ENCODE measurements at places on chromosomes 11 and 22.
A peak's percentile ranks its signal among the peaks of the same experiment; 100 is the strongest.

DNA sequence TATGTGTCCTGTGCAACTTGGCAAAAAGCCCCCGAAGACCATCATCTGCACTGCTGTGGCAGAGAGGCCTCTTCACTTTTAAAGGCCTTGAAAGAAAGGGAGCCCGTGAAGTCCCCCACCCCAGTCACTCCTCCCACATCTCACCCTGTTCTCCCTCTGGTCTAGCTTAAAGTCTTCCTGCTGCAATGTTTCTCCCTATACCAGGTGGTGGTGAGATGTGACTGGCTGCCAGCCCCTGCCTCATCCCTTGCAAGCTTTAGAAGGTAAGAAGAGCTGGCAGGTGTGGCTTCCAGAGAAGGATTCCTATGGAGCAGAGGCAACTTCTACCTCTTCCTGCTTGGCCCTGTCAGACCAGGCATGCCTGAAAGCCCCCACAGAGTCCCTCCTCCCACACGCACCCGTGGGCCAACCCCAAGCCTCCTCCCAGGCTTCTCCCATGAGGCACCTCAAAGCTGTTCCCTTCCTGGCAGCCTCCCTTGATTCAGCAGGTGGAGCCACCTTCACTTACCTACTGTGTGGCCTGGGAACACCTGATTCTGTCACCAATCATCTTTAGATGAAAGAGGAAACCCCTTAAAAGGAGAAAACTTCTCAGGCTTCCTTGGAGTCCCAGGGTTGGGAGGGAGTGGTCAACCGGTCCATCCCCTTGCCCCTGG lies 4.0 kb upstream of the TRIM29 start:
- DNase-seq, result no peak

DNA sequence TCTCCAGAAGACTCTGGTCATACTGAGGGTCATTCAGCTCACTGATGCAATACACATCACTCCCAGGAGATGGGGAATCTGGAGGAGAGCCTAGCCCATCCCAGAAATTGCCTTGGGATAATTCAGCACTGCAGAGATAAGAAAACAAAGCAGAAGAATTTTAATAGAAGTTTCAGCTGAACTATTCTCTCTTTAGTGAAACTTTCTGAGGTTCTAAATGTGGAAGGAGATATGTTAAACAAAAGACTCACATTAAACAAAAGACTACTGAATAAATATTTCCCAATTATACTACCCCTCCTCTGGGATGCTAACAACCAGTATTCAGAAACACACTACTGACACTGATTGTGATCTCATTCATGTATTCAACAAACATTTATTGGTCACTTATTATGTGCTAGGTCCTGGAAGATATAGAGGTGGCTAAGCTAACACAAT lies 47.8 kb downstream of the C2CD3 start:
- DNase-seq, result no peak

GRCh38 chr22:35930933-35931332 lies 97.7 kb downstream of the RBFOX2 start:
- no peak for DNase-seq

- no peak for DNase-seq
Observed at GRCh38 chr22:50177537-50178470, 7.3 kb downstream of the PANX2 start.

DNA sequence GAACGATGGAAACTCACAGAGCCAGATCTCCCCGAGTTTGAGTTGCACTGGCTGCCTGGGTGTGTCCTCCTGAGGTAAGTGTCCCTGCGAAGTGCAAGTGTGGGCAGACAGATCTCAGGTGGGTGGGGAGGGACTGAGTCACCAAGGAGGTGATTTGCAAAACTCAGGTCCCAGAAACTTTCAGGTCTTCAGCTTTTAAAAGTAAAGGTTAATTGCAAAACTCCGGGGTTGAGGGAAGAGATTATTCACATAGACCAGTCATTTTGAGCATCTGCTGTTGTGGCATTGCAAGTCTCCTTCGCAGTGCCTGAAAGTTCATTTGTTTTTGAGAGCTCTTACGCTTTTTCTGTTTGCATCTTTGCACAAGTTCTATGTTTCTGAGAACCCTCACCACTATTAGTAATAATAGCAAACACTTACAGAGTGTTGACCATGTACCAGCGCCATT lies 7.1 kb downstream of the CD44 start:
- no peak for DNase-seq

GRCh38 chr11:44305470-44306051 lies 4.4 kb downstream of the ALX4 start:
- no peak for DNase-seq

GRCh38 chr11:123740787-123741158 lies 687 bp downstream of the ZNF202 start:
- no peak for DNase-seq

DNA sequence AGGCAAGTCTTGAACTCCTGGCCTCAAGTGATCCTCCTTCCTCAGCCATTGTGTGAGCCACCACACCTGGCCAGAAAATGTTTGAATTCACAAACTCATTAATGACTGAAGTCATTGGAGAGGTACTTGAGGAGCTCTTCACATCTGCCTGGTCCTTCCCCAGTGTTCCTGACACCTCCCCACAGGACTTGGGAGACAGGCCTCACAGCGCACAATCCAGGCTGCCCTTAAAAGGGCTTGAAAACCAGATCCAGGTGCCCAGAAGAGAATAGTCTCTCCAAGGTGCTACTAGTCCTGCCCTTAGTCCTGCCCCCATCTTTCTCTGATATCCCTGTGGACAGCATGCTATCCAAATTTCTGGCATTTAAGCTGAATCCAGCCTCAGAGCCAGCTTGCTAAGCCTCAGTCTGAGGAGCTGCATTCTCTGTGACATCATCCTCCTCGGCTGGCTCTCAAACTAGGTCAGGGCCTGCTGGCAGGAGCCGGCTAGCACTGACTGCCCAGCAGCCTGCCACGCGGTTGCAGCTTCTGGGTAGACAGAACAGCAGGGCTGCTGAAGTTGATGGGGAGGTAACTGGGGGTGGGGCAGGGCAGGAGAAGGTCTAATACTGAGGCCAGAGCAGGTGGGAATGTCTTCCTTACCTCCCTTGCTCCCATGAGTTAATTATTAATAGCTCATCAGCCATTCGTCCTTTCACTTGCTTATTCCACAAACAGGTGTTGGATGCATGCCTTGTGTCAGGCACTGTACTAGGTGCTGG lies 35.3 kb upstream of the NECTIN1 start:
- peak; percentile 45 for DNase-seq

DNA sequence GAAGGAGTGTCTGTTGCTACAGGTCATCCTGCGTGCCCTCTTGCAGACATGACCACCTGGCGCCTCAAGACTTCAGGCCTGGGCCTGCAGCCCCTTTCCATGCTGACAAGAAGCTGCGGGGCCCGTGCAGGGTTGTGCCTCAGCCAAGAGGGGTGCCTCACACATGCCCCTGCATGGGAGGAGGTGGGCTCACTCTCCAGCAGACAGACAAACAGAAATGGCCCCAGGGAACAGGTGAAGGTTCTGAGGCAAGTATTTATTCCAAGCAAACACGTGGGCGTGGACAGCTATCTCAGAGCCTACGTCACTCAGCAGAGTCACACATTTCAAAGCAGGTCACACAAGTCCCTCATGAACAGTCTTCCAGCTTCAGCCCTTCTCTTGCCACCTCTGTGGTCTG lies 5.9 kb upstream of the SYCE3 start:
- DNase-seq, result no peak

DNA sequence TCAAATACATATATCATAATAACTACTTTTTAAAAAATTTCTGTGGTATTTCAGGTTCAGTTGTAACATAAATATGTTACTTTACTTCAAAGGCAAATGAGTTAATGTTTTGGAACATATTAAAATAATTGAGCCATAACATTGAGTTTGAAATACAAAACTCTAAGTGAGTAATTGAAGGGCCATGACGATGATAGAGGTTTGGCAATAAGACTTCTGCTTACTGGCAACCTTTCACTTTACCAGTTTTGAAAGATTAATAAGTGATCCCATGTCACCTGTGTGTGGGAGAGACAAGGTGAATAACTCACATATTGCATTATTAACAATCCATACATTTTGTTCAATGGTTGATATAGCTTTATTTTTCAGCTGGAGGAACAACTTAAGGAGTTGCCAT lies 144.4 kb downstream of the GRIA4 start:
- DNase-seq, result no peak

GRCh38 chr22:37624017-37624365 lies 15.4 kb downstream of the GGA1 start:
- DNase-seq, result no peak

DNA sequence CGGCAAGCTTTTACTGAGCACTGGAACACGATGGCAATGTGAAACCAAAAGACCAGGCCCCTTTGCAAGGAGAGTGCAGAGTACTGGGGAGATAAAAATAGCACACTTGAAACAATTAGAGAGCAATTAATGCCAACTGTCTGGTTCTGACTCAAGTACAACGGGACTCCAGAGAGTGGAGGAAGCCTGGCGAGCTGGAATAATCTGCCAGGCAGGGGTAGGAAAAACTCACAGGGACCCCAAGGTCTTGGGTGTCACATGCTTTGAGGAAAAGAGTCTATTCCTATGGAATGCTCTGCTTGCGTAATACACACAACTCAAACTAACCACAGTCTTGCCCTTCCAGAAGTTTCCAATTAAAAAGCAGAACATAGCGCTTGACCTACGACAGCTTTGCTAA lies 113.0 kb upstream of the CLMP start:
- peak; percentile 58 for DNase-seq

- no peak for DNase-seq
Observed at GRCh38 chr11:112392904-112393303, 132.2 kb upstream of the PLET1 start.

GRCh38 chr11:68090287-68090686 lies 30.9 kb downstream of the CHKA start:
- DNase-seq, result no peak

DNA sequence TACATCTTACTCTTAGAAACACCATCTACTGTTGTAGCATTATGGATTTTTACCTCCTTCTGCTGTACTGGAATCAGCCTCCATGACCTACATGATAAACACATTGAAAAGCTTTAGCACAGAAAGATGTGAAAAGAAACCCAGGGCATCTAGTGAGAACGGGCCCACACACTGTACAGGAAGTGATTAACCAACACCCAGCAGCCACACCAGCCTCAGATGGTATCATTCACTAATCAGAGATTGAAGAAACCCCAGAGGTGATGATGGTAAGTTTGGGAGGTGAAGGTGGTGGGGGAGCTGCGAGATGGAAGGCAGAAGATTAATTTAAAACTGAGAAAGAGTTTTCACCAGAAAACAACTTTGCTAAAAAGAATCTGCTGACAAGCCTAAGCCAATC lies 46.1 kb downstream of the RASSF10 start:
- DNase-seq, result no peak

GRCh38 chr22:44523981-44524759 lies 26.1 kb upstream of the RTL6 start:
- DNase-seq, result no peak

- DNase-seq, result no peak
Observed at GRCh38 chr11:109302591-109303334, 119.2 kb upstream of the C11orf87 start.

- DNase-seq, result no peak
Observed at GRCh38 chr11:128036556-128037093, 550.7 kb downstream of the ETS1 start.

GRCh38 chr11:65488273-65489034 lies 10.4 kb upstream of the MALAT1 start:
- DNase-seq, result no peak

DNA sequence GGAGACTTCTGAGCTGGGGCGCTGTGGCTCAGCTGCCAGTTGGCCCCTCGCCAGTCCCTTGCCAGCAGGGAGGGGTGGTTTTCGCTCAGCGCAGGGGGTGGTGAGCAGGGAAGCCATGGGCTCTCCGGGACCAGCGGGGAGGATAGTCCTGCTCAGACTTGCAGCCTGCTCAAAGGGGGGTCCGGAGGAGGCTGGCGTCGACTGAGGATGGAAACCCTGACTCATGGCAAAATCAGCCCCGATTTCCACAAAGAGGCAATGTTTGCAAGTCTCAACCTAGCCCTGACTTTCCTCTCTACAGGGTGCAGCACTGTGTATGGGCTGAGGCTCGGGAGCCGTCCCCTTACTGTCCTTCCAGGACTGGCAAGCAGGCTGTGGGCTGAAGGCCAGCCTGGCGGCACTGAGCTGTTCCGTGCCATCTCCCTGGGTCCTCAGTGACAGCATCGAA lies 35.1 kb downstream of the FBLN1 start:
- no peak for DNase-seq

- no peak for DNase-seq
Observed at GRCh38 chr11:34960277-34960676, 43.9 kb downstream of the PDHX start.

GRCh38 chr11:64449381-64450167 lies 90.6 kb downstream of the RPS6KA4 start:
- no peak for DNase-seq

DNA sequence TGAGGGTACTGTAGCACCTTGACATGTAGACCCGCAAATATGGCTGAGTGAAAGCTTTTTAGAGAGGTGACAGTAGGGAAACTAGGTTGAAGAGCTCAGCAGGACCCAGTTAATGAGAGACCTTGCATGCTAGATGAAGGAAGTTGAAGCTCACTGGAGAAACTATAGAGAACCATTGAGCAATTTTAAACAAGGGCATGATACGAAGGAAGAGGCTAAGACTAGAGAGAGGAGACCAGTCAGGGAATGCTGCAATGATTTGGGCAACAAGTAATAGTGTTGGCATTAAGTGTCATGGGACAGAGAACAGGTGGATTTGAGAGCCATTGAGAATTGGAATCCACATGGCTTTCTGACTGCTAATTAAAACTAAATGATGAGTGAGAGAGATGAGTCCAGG lies 4.1 kb downstream of the OLFML1 start:
- no peak for DNase-seq

DNA sequence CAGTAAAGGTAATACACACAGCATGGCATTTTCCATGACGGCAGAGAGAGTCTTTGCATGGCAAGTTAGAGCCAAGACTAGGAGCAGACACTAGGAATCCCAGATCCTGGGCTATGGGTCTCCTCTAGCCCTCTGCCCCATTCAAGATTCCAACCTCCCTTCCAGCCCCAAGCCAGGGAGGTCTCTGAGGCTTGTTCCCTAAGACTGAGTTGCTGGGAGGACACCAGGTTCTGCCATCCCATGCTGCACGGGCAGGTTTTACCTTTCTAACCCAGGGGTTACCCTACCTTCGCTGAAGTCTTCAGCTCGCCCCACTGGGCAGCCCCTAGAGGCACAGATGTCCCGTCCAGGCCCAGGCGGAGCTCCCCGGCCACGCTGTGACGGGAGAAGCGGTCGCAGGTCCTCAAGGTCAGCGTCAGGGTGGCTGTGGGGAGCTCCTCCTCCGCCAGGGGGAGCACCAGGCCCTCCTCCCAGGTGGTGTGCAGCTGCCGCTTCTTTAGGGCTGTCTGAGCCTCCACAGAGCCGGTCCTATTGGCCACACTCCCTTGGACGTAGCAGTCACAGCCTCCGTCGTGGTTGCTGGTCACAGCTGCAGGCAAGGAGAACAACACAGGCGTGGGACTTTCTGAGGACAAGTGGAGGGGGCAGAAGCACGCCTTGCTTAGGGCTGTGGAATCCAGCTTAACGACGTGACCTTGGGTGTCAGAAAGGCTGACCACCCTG lies 33.8 kb downstream of the SYT13 start:
- DNase-seq, result no peak

GRCh38 chr11:117913736-117914397 lies 15.3 kb downstream of the TMPRSS13 start:
- DNase-seq, result no peak

Data from retinal pigment epithelial cell (primary cell).